Esophagus muscularis mucosa (tissue), 4 donors: ENCODE measurements at places on chromosomes 11 and 22. TPM values are rescaled to one million over a fixed set of nuclear protein-coding genes. Genes with fewer than 3 reads are reported as not detected.

DNA sequence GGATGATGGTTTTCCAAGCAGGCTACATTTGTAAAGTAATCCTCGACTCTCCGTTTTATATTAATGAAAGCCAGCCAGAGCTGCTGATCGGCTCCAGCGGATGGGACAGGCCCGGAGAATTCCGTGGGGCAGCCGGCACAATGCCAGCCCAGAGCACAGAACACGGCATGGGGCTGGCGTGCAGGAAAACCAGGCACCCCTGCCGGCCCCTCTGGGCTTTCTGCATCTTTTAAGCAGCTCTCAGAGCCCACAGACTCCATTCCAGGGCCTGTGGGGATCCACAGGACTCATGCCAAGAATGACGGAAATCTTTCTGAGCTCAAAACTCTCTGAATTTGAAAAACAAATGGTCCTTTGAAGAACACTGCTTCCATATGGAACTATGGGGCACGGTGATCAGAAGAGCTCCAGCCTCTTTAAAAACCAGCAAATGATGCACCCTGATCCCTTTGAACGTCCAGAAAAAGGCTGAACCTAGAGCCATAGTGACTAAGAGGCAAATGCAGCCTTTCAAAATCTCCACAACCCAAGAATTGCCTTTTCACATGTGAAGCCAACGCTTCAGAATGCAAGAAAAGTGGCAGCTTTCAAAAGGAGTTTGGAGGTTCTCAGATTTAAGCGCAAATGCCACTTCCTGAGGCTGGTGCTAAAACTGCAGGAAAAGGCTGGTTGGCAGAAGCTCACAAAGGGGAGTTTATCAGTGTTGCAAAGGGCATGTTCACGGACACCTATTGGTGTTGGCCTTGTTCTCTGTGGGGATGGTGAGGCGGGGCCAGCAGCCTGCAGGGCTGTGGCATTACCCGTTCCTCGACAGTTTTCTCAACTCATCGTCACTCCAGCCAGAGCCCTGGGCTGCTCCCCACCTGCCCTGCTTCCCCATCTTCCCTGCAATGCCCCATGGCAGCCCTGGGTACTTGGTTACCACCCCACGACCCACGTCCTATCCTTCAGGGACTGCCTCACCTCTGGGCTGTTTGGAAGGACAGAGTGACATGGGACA is 212.5 kb downstream of the CTTN start:
- no peak for DNase-seq

GRCh38 chr11:104819107-104819506 is 79.2 kb downstream of the CASP12 start:
- DNase-seq = no peak

- DNase-seq = no peak
These were observed 108.2 kb downstream of the SLC36A4 start for GRCh38 chr11:93089474-93090102.

GRCh38 chr11:11027288-11027687 is 169.4 kb upstream of the ZBED5 start:
- no peak for DNase-seq

DNA sequence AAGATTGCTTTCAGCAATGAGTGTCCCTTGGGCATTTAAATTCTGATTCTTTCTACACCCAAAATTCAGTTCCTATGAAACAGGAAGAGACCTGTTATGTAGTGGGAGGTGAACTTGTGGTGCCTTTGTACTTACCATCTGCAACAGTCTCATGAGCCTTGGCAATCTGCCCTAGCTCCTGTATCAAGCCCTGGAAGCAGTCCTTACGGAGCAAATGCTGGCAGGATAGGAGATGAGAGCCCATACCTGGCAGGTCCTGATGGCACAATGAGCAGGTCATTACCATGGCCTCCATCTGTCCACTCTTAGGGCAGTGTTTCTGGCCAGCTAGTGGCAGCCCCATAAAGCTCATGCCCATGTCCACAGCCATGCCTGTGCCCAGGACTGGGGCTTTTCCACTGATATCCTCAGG is 10.8 kb downstream of the TRIM66 start:
- no peak for DNase-seq

DNA sequence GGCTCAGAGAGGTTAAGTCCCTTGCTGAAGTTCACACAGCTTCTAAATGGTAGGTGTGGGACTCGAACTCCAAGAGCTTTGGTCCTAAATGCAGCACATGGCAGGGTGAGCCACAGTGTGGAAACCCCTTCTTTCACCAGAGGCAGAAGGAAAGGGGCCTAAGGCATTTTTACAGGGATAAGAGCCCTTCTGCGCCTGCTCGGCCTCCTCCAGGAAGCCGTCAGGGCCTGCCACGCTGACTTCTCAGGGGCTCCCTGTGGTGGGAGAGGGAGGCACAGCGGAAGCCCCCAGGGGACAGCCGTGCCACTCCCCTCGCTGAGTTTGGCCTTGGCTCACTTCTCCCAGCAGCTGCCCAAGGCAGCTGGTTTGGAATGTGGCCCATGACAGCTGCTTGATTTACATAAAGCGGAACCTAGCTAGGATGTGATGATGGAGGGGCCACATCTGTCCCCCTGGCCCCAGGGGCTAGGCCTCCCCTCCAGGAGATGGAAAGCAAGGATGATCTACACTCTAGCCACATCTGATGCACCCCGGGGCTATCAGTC is 35.4 kb downstream of the CD82 start:
- DNase-seq = no peak

- DNase-seq = no peak
These were observed 988.6 kb downstream of the BRD1 start for GRCh38 chr22:48838846-48839730.

GRCh38 chr22:49643998-49644397 is 183.7 kb downstream of the BRD1 start:
- DNase-seq = no peak

DNA sequence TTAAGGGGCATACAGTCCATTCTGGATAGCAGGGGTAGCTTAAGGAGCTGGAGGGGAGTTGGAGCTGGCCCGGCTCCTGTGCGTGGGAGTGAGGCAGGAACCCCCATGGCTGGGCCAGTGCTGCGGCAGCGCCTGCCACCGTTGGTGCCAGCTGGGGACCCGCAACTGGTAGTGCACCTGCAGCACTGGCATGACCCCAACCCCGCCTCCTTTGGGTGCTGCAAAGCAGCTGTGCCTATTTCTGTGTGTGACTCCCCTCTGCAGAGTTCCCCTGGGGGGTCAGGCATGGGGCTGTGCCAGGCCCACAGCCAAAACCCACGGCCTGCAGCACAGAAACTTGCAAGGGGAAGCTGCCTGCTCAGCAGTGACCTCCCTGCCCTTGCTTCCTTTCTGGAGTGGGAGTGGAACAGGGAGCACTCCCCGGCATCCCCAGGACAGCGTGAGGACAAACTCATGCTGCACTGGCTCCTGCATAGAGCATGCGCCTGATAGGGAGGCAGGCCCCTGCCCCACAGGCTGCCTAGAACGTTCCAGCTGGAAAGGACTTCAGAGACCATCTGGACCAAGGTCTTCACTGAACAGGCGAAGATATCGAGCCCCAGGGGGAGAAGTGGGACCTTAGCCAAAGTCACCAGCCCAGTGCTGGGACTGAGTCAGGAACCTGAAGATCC is 26.2 kb upstream of the RAB1B start:
- DNase-seq = no peak

DNA sequence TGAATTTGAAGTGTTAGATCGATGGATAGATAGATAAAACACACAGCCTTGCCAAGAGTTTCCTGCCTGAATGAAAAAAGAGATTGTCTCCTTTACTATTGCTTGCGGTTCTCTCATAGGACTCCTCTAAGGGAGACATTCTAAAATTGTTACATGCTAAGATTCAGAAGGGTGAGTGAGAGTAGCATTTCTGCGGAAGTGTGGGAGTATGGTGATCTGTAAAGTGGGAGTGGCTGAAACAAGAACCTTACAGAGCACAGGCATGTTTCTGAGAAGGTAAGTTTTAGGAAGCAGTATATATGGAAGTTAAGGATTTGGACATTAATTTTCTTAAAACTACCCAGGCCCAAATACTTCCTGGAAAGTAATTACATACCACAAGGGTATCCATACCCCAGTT is 139.6 kb downstream of the TRIM44 start:
- DNase-seq = no peak

DNA sequence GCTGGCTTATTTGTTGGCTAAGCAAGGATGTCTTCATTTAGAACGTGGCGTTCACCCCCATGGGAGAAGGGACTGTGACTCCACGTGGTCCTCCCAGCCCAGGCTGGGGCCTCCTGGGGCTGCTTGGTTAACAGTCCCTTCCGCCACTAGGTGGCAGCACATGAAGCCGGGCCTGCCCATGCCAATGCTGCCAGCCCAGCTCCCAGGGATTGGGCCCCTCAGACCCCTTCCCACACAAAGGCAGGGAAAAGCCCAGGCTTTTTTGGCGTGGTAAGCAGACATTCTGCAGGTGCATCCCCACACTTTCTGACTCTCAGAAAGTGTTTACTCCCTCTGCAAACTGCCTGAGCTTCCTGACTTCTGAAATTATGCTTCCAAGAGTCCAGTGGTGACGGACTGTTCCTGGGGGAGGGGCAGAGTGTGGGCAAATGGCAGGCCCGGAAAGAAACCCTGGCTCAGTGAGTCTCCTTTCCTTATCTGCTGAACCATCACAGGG is 3.1 kb downstream of the CBX6 start:
- no peak for DNase-seq

DNA sequence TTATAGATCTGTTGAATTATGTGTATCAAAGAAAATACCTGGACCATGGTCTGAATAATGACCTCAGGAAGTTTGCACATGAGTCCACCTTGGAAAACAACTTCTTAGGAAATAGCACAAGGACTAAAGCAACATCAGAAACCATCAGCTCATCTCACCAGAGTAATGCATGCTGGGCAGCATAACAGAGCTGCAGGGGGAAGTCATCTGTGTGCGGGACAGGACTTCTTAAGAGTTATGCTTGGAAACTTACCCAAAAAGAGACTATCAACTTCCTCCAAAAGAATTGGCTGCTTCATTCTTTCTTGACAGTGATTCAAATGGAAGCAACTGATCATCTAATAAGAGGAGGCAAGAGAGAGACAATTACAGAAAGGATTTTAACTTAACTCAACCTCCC is 2.5 kb downstream of the OR56B4 start:
- DNase-seq = no peak

- no peak for DNase-seq
These were observed 15.3 kb upstream of the BID start for GRCh38 chr22:17789379-17790200.

DNA sequence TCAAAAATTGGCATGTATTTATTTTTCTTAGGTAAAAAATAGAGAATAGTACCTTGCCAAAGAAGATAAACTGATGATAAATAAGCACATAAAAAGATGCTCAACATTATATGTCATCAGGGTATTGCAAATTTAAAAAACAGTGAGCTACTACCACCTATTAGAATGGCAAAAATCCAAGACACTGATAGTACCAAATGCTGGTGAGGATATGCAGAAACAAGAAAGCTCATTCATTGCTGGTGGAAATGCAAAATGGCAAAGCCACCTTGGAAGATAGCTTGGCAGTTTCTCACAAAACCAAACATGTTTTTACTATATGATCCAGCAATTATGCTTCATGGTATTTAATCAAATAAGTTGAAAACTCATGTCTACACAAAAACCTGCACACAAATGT is 46.4 kb upstream of the EED start:
- DNase-seq = no peak

DNA sequence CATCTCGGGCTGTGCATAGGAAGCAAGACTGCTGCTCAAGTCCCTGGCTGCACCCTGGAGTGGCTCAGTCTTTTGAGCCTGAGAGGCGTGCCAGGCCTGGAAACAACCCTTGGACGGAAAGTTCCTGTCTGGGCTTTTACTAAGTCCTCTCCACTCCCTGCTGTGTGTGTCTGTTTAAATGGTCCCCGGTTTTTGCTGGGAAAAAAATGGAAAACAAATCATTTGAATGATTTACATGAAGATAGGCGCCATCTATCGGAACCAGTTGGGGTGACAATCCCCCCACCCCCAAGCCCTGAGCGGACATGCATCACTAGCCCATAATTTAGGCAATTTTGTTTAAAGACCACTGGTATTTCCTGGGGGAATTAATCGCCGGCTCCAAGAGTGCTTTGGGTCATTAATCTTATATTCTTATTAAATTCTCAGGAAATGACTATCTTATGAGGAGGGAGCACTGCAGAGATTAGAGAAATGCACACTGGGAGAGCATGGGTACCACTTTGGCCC is 2.7 kb upstream of the GAB2 start:
- no peak for DNase-seq

GRCh38 chr11:46480909-46481308 is 89.3 kb upstream of the CHRM4 start:
- no peak for DNase-seq

- DNase-seq = no peak
These were observed 6.3 kb upstream of the NDUFC2 start for GRCh38 chr11:78085972-78086371.

DNA sequence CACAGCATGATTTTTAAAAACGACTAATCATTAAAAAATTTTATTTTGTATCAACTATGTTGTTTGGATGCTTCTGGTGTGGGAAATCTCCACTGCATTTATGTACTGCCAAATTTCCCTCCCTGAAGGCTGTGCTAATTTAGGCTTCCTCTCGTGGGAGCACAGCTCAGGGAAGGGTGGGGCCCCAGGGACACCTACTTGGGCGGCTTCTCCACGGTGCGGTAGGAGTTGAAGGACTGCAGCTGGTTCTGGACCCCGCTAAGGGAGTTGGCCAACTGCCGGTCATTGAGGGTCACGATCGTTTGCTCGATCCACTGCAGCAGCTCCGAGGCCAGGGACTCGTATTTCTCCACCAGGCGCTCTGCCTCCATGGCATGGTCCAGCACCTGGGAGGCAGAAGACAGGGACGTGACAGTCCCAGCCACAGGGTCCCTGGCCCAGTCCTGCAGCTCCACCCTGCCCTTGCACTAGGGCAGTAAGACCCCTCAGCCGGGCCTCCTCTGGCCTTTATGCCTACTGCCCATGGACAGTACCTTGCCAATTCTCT is 18.6 kb downstream of the SPTBN2 start:
- DNase-seq = no peak

- DNase-seq = no peak
These were observed 990.9 kb downstream of the BRD1 start for GRCh38 chr22:48836673-48837340.

The E2F8 gene
- not detected for total RNA-seq

The RASD2 gene
- total RNA-seq = 53.6 TPM

The EFCAB6 gene
- 2.7 TPM for total RNA-seq

The SESN3 gene
- 22.0 TPM for total RNA-seq

The WBP2NL gene
- not detected for total RNA-seq

The ZP1 gene
- total RNA-seq = not detected

The PMM1 gene
- 37.8 TPM for total RNA-seq
